ENCODE measurements at places on chromosomes 3 and 15. TPM values are rescaled to one million over a fixed set of nuclear protein-coding genes. Genes with fewer than 3 reads are reported as not detected.

- no peaks in the 10 kb centered on the region for H3K27me3 ChIP-seq
- H3K27ac ChIP-seq, result no peak overlapping the region
- no peak overlapping the region for H3K4me3 ChIP-seq
- peaks cover 7% of the 10 kb centered on the region for H3K4me1 ChIP-seq
- no peaks in the 10 kb centered on the region for H3K36me3 ChIP-seq
Measured at GRCh38 chr3:169528289-169528688, 135.2 kb downstream of the MECOM start.

DNA sequence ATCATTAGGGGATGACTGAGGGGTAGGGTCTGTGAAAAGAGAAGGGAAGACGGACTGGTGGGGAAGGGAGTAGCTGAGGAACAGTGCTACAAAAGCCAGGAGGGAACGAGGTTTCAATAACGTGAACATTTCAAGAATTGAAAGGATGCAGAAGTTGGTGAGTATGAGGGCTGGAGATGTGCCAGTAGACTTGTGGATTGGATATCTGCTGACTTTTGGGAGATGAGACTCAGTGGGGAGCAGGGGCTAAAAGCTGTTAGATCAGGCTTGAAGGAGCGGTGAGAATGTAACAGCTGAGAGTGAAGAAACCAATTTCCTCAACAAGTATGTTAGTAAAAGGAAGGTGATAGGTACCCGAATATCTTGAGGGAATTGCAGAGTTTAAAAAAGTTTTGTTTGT, 65.2 kb downstream of the GTPBP8 start:
- DNase-seq, result no peak
- no peak overlapping the region for H3K4me3 ChIP-seq
- no peaks in the 10 kb centered on the region for H3K4me1 ChIP-seq

GRCh38 chr3:185152410-185153170, at the start of gene C3orf70:
Gene C3orf70 (minus strand): TSS chr3:185153060. CDS start chr3:185152823, 237 bp downstream.
- peaks cover 70% of the 10 kb centered on the region for H3K27me3 ChIP-seq
- H3K4me3 ChIP-seq, result peak within 1 kb of the TSS; percentile 26
- H3K4me1 ChIP-seq, result no peaks in the 10 kb centered on the region
- DNase-seq, result peak; percentile 54
- no peaks in the 10 kb centered on the region for H3K36me3 ChIP-seq
- no peak within 1 kb of the TSS for H3K27ac ChIP-seq

DNA sequence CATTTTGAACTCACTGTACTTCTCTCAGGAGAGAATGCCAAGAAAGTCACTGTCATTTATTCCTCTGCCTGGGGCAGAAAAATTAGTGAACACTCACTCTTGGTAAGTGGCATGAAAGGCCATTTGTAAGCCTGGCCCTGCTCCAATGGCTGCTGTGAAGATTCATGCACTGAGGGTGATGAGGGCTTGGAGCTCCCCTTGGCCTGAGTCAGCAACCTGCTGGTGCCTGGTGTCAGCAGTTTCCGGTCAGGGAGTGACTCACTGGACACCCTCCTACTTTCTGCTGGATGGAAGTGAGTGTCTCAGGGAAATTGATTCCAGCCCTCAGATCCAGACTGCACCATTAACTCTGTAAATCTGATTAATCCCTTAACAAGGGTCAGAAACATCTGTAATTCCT, 37.6 kb downstream of the TRA2B start:
- no peaks in the 10 kb centered on the region for H3K4me1 ChIP-seq
- H3K4me3 ChIP-seq, result no peak overlapping the region
- H3K27ac ChIP-seq, result no peak overlapping the region
- H3K27me3 ChIP-seq, result no peaks in the 10 kb centered on the region
- peak; percentile 41 for DNase-seq

- H3K27me3 ChIP-seq, result no peaks in the 10 kb centered on the region
- H3K4me1 ChIP-seq, result peaks cover 6% of the 10 kb centered on the region
- no peak overlapping the region for H3K27ac ChIP-seq
Measured at GRCh38 chr3:79039192-79039591, 728.6 kb downstream of the ROBO1 start.

Gene PAQR5
- total RNA-seq, result 0.39 TPM

Gene GXYLT2
- total RNA-seq, result 43.1 TPM

Gene ANKRD34C
- total RNA-seq, result not detected

- no peak overlapping the region for H3K4me3 ChIP-seq
- peaks cover 27% of the 10 kb centered on the region for H3K36me3 ChIP-seq
- peak overlapping the region; percentile 58 for H3K27ac ChIP-seq
- peak; percentile 97 for DNase-seq
- H3K4me1 ChIP-seq, result peaks cover 23% of the 10 kb centered on the region
Measured at GRCh38 chr15:93028632-93029213, 60.3 kb downstream of the RGMA start.

DNA sequence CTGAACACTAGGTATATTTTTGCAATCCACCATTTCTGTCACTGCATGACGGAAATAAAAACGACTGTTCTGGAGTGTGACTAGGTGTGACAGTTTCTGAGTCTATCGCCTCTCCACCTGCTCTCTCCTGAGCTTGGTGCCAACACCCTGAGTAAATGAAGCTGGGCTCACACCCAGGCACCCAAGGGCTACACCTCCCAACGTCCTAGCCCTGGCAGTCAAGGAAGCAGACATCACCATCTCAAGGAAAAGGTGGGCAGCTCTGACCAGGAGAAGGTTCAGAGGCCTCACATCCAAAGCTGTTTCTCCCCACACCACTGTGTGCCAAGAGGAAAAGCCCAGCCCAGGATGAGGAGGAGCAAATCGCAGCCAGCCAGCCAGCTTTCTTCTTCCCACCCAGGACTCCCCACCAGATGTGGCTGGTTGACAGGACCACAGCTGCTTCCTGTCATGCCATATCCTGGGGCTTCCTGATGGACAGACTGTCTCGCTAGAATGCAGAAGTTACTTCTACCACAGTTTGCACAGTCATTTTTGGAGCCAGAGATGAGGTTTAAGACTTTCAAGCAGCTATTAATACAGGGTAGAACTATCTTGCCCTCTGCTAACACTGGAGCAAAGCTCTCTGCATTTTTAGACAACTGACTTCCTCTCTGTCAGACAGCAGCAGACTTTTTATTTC, 3.3 kb downstream of the SCAMP2 start:
- no peaks in the 10 kb centered on the region for H3K36me3 ChIP-seq
- H3K27ac ChIP-seq, result peak overlapping the region; percentile 96
- no peaks in the 10 kb centered on the region for H3K27me3 ChIP-seq
- DNase-seq, result no peak
- no peak overlapping the region for H3K4me3 ChIP-seq

Gene ADAMTS7
- total RNA-seq, result 20.4 TPM

Gene BSN
- 2.1 TPM for total RNA-seq

DNA sequence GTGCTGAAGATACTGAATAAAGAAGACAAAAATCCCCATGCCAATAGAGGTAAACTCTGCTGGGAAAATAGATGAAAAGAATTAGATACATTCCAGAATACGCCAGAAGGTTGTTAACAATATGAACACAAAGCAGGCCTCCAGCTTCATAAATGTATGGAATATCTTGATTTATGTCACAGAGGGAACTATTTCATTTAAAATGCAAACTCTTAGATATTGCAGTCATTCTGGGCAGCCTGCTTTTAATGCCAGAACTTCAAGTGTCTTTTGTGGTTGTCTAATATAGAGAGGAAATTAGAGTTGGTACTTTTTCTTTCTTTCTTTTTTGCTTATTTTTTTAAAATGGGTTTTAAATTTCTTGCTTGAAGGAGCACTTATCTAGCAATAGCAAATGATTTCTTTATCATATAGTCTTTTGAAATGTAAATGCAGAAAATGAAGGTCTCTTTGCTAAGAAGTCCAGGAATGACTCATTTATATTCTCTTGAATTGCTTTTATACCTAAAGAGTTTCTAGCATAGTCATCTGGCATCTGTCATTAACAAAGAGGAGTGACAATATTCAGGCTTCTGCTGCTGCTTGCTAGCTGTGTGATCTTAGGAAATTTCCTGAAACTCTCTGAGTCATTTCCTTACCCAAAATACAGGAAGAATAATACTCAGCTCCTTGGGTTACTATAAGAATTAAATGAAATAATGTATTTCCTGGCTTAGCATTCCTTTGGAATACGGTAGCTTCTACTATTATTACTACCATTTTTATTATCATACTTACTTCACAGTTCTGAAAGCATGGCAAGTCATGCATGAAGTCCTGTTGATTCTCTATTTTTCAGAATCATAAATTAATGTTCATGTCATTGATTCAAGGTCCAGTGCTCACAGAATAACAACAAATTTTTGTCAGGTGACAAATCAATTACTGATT, 527.6 kb downstream of the DIPK2A start:
- no peak overlapping the region for H3K27ac ChIP-seq
- H3K4me1 ChIP-seq, result no peaks in the 10 kb centered on the region
- H3K4me3 ChIP-seq, result no peak overlapping the region
- no peaks in the 10 kb centered on the region for H3K27me3 ChIP-seq
- peak; percentile 8 for DNase-seq
- no peaks in the 10 kb centered on the region for H3K36me3 ChIP-seq

- H3K36me3 ChIP-seq, result no peaks in the 10 kb centered on the region
- H3K4me3 ChIP-seq, result no peak overlapping the region
- no peak overlapping the region for H3K27ac ChIP-seq
- H3K4me1 ChIP-seq, result no peaks in the 10 kb centered on the region
Measured at GRCh38 chr15:27506752-27507151, 535.8 kb downstream of the GABRG3 start.

DNA sequence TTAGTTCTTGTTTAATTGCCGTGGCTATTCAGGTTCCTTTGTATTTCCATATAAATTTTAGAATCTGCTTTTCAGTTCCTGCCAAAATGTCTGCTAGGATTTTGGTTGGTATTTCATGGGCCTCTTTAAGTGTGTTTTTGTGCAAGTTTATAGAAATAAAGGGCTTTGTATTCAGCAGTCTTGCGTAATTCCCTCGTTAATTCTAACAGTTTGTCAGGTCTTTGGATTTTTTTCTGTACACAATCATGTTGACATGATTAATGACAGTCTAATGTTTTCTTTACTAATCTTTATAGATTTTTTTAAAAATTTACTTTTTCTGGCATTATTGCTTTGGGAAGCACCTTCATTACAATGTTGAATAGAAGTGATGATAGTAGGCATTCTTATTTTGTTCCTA, 120.9 kb downstream of the NEK11 start:
- H3K4me3 ChIP-seq, result no peak overlapping the region
- DNase-seq, result no peak
- no peaks in the 10 kb centered on the region for H3K4me1 ChIP-seq
- no peaks in the 10 kb centered on the region for H3K27me3 ChIP-seq

All from cardiac muscle cell (in vitro differentiated cells and primary cell).